Lung (tissue), 17 donors: ENCODE measurements at places on chromosomes 2 and 18. TPM values are rescaled to one million over a fixed set of nuclear protein-coding genes. Genes with fewer than 3 reads are reported as not detected.

Gene FAM237A
- not detected for polyA plus RNA-seq

Gene MCM6
- 8.9 TPM for polyA plus RNA-seq

Gene DCDC2C
- polyA plus RNA-seq: not detected

Gene CCDC74A
- 8.1 TPM for polyA plus RNA-seq

Gene HRH4
- polyA plus RNA-seq: not detected

Gene CTIF
- polyA plus RNA-seq: 35.0 TPM

Gene UGT1A8
- polyA plus RNA-seq: not detected

Gene MARCHF7
- polyA plus RNA-seq: 22.6 TPM

Gene CHRND
- polyA plus RNA-seq: not detected

Gene MFSD6
- 17.5 TPM for polyA plus RNA-seq

Gene LYPD6B
- 2.5 TPM for polyA plus RNA-seq

GRCh38 chr2:148545390-148546256, 98.9 kb upstream of the EPC2 start:
- no peak for DNase-seq

DNA sequence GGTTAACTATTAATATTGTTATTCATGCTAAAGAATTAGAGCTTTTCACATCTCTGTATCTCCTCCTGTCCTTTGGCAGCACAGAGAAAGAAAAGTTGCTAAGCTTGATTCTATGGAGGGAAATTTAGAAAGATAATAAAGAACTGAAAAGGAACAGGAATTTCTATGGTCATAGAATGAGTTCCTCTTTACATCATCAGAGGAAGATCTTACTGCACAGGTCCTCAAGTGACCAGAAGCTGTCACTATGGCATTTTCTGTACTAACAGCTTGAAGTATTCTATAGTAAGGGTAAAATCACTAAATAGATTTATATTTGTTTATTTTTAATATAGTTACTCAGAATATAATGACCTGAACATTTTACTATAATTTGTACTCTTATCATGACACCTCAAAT, 6.0 kb upstream of the PRKD3 start:
- no peak for DNase-seq

DNA sequence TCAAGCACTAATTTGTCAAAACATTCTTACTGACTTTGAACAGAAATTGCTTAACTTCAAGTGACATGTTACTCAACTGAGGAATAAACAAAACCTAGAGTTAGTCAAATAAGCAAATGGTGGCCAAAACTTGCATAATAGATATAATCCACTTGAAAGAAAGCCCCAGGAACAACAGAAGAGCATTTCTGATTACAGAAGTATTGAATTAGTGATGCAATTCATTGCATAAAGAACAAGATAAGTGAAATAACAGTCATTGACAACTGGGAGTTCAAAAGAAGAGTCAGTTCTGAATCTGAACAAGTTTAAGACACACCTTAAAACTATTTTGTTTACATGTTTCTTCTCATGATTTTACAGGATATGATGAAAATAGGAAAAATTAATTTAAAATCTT, 30.8 kb downstream of the COBLL1 start:
- no peak for DNase-seq

- DNase-seq: no peak
Measured at GRCh38 chr2:173199294-173199693, 123.6 kb downstream of the MAP3K20 start.

GRCh38 chr2:100242476-100242875, 79.8 kb downstream of the LONRF2 start:
- DNase-seq: peak; percentile 92

DNA sequence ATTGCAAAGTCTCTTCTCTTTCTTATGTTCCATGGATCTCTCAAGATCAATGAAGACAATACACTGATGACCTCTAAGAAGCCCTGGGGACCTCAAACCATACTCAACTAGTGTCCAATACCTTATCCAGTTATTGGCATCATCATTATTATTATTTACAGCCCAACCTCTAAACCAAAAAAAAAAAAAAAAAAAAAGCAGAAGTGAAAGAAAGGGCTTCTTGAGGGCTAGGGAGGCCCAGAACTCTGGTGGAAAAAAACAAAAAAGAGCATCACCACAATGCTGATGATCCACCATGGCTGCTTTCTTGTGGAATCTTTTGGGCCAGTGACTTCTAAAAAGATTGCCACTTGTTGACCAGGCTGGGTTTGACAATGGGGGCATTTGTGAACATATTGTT, 324.9 kb downstream of the LPIN1 start:
- no peak for DNase-seq

DNA sequence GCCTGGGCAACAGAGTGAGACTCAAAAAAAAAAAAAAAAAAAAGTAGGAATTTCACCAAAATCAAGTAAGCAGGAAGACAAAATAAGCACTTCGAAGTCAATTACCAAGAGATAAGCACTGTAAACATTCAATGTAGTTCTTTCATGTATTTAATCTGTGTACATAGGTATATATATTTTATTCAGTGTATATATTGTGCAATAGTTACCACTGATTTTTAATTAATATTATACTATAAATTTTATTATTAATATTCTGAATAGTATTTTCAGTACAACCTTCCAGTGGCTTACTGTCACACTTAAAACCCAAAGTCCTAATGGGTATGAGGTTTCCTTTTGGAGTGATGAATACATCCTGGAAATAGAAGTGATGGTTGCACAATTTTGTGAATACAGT, 9.1 kb downstream of the APLF start:
- DNase-seq: no peak

DNA sequence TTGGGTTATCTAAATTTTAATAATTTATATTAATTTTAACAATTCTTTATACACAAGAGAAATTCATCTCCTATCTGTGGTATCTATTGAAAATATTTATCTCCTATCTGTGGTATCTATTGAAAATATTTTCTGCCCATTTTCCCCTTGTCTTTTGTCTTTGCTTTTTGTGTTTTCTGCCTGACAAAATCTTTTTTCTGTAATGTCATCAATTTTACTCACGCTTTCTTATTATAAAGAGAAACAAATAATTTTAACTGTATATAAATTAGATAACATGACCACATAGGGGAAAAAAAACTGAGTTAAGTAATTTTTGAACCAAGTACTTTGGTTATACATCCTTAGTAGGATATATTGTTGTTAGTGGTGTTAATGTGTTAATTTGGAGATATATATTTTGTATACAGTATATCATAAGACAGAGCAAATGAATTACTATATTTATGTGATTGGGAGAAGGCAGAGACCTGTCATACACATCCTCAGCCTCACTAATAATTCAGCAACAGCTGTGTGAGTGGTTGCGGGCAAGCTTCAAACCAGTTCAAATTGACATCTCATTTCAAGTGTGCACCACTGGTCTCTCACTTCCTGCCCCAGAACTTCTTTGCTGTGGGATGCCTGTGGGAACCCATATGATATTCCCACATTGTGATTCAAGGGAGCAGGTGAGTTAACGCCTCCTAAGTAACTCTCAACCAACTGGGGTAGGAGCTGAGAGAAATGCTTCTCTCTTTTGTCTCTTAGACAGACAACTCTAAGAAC, 292.4 kb downstream of the SP3 start:
- DNase-seq: no peak

GRCh38 chr2:227185615-227186232, 21.3 kb downstream of the COL4A3 start:
- DNase-seq: no peak

DNA sequence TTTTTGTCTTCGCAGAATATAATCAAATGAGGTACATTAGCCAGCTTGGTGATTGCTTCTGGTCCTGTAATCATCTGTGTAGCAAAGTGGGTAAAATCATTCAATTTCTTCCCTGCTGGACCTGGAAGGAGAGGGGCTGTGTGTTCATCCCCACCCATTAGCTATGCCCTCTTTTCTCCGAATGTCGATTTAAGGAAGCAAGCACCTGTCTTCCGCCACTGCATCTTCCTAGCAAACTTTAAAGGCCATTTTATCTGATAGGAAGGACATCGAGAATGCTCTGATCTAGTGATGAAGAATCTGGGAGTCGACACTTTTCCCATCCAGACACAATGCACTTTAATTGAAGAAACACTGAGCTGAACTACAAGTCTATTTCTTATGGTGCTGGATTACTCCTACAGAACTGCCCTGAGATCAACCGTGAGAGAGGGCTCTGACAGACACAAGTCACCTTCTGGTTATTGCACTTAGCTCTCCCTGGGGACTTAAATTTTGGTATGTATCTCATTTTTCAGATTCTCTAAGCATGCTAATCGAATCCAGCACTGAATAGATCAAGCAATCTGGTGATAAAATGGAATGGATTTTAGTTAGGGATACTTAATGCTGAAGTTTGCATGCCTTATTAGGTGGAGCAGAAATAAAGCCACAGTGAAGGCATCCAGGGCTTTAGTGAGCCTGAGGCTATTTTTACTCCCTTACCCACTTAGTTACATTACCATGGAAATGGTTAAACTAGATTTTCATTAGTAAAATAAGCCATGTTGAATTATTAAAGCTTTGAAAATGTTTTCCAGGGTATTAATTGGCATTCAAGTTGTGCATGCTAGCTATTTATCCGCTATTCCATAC, 1.3 kb downstream of the NYAP2 start:
- no peak for DNase-seq

- DNase-seq: no peak
Measured at GRCh38 chr2:190318931-190319554, 583 bp downstream of the HIBCH start.

DNA sequence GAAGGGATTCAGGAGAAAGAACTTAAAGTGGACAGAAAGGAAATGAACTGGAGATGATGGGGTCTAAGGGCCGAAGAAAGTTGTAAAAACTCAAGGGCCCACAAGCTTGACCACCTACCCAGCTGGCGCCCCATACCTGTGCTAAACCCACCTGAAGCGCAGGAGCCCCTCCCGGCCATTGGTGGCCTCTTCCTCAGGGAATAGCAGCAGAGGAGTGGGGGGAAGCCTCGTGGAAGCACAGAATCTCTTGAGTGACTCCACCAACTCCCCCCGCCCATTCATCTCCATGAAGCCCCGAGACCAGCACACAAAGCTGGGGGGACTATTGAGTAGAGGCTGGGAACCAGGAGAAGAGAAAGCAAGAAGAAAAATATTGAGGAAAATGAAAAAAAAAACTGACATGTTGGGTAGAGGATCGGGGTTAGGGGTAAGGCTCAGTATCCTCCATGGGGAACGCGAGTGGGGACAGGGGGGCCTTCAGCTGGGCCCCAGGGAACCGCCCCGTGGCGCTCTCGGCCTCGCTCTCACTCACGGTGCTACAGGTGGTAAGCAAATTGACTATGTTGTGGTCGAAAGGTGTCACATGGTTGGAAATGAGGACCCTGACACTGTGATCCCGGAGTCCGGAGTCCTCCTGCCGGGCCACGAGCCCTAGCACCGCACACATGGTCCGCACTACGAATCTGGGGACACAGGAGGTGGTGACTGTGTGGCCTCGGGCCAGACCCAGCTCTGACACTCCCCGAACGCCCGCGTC, 728 bp downstream of the AUP1 start:
- no peak for DNase-seq

- DNase-seq: peak; percentile 34
Measured at GRCh38 chr2:200860092-200860795, 4.2 kb downstream of the CLK1 start.

DNA sequence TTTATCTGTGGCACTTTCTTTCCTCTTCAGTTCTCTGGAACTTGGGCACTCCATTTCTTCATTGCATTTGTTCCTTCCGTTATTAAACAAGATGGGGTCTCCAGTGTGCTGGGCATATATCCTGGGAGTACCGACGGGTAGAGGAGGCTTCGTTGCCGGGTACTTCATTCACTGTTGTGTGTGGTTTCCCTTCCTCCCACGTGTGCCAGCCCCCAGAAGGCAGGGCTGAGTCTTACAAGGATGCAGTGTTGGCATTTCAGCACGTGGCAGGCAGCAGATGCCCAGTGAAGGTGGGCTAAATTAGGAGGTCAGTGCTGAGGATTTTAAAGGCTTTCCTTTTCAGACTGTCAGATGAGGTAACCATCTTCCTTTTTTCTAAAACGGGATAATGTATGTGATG, 58.6 kb downstream of the MGAT5 start:
- DNase-seq: no peak

DNA sequence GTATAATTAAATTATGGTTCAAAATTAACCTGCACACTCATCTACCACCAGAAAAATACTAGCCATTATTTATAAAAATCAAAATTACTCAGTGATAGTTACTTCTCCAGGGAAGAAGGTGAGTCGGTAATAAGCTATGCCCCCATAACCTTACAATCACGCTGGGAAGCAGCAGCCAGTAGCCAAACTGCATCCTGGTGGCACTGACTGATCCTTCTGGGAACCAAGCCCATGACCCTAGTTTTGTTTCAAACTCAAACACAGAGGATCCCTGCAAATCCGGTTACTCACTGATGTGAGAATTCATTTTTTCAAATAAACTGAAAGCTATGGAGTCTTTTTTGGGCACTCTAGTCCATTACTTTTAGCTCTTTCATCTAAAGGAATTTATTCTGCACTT, 88.2 kb upstream of the VWC2L start:
- DNase-seq: no peak

GRCh38 chr2:197247083-197247482, 63.5 kb downstream of the ANKRD44 start:
- DNase-seq: no peak
